ENCODE measurements at places on chromosomes 1 and 21. TPM values are rescaled to one million over a fixed set of nuclear protein-coding genes. Genes with fewer than 3 reads are reported as not detected.

- ATAC-seq: no peak
These were observed 282.6 kb upstream of the VAMP3 start for GRCh38 chr1:7488475-7488842.

DNA sequence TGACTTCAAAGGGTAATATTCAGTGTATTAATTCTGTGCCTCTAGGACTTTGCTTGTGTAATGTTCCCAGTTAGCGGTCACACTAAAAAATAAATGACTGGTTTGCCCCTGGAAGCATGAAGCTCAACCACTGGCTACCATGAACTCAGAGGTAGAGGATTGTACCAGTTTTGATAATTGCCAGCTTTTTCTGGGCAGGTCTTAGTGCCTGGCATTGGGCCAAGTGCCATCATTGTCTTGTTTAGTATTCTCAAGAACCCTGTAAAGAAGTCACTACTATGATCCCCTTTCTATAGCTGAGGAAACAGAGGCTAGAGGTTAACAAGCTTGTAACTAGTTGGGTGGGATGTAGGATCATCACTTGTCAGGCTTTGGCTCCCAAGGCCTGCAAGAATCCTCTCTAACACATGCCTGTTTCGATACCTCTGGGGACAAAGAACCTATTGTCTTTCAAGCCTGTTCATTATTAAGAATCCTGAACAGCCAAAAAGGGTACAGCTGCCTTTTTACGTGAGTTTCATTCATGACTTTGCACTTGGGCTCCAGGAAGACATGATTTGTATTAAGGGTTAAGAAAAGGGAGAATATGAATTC, 121.9 kb upstream of the JUN start:
- ATAC-seq: no peak

DNA sequence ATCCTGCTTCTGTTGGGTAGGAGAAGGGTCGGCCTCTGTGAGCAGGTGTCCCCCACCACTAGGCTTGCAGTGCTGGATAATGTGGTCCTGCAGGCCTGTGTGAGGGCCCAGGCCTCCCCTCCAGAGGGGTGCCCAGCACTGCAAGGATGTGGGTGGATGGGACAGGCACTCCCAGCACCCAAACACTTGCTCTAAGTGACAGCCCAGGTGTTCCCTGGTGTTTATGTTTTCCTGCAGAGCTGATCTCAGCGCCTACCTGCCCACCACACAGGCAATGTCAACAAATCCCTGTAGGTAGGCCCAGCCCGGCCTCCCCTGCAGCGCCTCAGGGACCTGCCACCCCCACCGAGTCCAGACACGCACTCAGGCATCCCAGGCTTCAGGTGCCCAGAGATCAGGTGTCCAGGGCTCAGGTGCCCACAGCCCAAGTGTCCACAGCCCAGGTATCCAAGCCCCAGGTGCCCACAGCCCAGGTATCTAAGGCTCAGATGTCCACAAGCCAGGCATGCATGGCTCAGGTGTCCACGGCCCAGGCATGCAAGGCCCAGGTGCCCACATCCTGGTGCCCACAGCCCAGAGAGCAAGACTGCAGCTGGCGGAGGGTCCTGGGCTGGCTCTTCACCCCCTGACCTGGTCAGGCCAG, 59.2 kb downstream of the WNT9A start:
- no peak for ATAC-seq

DNA sequence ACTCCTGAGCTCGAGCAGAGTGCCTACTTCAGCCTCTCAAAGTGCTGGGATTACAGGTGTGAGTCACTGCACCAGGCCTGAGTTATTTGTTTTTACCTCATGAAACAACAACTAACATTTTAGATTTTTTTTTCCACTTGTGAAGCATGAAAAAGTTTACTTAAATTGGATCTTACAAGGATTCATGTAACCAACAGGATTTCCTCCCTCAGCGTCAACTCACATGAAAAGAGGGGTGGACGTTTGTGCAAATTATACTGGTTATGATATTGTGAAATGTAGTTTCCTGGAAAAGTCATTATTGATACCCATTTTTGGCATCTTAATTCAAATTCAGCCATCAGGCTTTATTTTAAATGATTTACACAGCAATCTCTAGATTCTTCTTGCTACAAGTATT, 6.5 kb downstream of the CNST start:
- ATAC-seq: no peak

DNA sequence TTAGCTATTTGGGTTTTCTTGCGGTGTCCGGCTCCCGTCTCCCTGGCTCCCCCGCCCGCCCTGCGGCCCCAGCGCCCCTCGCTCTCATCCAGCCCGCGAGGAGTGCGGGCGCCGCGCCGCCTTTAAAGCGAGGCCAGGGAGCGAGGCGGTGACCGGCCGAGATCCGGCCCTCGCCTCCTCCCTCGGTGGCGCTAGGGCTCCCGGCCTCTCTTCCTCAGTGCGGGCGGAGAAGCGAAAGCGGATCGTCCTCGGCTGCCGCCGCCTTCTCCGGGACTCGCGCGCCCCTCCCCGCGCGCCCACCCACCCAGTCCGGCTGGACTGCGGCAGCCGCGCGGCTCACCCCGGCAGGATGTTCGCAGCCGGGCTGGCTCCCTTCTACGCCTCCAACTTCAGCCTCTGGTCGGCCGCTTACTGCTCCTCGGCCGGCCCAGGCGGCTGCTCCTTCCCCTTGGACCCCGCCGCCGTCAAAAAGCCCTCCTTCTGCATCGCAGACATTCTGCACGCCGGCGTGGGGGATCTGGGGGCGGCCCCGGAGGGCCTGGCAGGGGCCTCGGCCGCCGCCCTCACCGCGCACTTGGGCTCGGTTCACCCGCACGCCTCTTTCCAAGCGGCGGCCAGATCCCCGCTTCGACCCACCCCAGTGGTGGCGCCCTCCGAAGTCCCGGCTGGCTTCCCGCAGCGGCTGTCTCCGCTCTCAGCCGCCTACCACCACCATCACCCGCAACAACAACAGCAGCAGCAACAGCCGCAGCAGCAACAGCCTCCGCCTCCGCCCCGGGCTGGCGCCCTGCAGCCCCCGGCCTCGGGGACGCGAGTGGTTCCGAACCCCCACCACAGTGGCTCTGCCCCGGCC, 492 bp downstream of the HLX start:
- peak; percentile 28 for ATAC-seq

Gene ASPM
- total RNA-seq: 13.4 TPM

Gene OLIG2
- total RNA-seq: not detected
